ENCODE measurements at places on chromosomes 7 and 10.

GRCh38 chr7:158450476-158451124, 137.0 kb downstream of the PTPRN2 start:
- no peak for DNase-seq

GRCh38 chr10:24821986-24822385, 98.3 kb upstream of the ARHGAP21 start:
- no peak for DNase-seq

DNA sequence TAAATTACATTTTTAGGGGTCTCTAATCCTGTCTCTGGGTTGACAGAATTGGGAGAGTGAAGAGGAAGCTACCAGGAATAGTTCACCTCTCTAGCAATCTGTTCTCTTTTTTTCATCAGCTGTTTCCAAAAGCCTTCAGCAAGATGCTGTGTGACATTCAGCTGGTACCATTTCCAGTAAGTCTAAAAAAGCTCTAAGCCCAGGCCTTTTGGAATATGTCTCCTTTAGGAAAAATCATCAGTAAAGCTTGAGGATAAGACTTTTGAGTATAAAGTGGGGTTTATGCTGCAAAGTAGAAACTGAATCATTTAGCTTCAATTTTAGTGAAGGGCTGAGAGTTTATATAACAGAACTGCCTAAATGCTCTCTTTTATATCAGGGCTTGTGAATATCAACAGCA, 81.5 kb downstream of the CCNY start:
- no peak for DNase-seq

GRCh38 chr10:43708262-43708661, 59.6 kb upstream of the ZNF32 start:
- no peak for DNase-seq

- DNase-seq = no peak
Observed at GRCh38 chr7:155448632-155449007, 9.3 kb upstream of the EN2 start.

DNA sequence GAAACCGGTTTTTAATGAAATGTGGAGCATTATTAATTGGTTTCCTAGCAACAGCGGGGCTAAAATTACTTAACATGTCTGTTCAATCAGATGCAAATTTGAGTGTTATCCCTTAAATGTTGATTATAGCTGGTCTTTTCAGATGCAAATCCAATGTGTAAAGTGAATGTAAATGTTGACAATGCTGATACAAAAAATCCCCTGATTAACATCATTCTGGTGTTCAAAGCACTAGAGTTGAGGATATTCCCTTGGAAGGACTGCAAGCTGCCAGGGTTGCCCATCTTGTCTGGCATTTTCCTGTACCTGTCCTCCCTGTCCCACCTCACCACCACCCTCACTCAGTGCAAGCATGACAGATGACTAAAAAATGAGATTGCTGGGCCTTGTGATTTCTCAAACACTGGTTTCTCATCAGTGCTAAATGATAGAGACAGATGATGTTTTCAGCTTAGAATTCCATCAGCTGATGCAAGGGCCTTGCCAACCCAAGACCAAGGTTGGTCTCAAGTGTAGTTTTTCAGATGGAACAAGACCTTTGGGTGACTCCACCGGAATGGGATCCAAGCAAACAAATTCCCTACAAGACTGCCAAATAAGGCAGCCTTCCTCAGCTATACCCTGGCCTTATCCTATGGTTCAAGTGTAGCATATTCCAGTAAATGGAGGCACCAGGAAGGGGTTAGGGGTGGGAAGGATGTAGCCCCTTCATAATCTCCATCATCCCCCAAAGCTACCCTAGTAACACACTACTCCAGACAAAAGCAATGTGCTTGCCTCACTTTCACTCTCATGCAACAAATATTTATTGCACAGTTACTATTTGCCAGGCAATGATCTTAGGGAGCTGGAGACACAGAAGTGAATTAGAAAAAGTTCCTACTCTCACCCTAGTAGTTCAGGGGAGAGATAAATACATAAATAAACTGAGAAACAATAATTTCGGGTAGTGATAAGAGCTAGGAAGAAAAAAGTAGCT, 54.9 kb downstream of the JAZF1 start:
- no peak for DNase-seq

DNA sequence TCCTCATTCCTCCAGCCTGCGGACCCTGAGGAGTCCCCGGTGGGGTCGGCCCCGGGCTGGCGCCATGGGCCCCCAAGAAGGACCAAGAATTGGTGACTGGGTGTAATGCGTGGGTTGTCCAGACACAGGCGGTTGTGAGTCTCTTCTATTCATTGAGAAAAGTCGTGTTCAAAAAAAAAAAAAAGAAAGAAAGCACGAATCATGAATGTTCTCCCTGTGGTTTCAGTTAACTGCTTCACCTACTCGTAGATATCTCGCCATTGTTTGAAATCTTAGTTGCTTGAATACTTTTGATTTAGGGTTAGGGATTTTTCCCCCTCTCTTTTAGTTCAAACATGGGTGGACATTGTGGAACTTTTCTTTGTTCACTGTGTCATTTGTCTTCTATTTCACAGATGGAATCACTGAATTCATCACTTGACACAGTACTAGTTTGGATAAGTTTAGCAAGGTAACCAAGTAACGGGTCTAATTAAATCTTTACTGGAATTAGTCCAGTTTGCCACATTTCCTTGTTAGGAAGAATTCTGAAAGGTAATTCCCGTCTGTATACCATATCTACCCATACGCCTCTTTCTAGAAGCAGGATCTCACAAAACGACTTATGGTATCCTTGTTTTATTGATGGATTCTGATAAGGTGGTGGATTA, 775 bp downstream of the STARD3NL start:
- peak; percentile 21 for DNase-seq
